ENCODE measurements at places on chromosomes 11 and 22.

GRCh38 chr11:34869425-34869824 is 46.8 kb downstream of the APIP start:
- no peak for DNase-seq

- DNase-seq, result no peak
Measured at GRCh38 chr11:72750086-72750485, 2.1 kb downstream of the ARAP1 start.

DNA sequence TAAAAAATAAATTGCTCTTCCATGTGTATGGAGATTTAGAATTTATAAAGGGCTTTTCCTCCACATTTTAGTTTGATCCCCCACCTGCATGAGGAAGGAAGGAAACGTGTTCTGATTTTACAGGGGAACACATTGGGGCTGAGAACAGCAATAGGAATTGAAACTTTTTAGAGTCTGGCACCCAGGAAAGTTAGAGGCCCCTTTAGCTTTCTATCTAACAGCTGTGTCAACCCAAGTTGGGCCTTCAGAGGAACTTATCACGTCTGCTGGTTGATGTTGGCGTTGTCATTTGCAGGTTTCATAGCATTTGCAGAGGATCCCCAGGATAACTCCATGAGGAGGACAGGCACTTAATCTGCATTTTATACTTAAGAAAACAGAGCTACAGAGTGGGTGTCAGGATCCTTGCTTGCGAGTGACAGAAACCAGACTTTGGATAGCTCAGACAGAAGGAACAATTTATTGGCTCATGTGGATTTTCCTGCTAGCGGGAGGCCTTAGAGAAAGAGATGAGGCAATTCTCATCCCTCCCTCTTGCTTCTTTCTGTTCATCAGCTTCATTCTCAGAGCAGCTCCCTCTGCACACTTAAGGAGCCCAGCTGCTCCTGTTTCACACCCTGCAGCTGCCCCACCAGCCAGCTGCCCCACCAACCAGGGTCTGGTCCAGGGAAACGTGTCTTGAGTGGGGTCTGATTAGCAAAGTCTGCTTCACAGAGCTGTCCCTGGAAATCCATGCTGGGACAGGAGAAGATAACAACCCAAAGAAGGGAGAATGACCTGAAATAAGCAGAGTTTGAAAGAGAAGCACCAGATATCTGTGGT is 92.5 kb upstream of the OR4B1 start:
- DNase-seq, result no peak

GRCh38 chr22:38327396-38327795 is 10.2 kb upstream of the CSNK1E start:
- no peak for DNase-seq

DNA sequence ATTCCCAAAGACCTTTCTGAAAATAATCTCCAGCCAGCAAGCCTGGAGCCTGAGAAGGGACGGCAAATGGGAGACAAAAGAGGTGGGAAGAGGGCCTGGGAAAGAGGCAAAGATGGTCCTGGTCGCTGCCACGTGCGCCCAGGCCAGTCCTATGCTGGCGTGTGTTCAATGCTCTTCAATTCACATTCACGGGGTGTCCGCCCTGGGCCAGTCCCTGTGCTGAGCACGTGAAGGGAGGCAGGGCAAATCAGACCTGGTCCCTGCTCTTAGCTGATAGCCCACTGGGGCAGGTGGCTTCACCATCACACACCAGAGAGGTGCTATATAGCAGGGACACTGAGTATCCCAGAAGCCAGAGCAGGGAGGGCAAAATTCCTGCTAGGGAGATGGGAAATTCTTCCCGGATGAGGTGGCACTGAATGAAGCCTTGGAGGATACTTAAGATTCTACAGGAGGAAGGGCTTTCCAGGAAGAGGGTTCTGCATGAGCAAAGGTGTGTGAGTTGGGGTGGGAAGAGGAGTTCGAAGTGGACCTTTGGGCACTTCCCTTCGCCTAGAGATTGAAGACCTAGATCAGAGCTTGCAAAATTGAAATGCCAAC is 148.2 kb downstream of the CHST1 start:
- no peak for DNase-seq

DNA sequence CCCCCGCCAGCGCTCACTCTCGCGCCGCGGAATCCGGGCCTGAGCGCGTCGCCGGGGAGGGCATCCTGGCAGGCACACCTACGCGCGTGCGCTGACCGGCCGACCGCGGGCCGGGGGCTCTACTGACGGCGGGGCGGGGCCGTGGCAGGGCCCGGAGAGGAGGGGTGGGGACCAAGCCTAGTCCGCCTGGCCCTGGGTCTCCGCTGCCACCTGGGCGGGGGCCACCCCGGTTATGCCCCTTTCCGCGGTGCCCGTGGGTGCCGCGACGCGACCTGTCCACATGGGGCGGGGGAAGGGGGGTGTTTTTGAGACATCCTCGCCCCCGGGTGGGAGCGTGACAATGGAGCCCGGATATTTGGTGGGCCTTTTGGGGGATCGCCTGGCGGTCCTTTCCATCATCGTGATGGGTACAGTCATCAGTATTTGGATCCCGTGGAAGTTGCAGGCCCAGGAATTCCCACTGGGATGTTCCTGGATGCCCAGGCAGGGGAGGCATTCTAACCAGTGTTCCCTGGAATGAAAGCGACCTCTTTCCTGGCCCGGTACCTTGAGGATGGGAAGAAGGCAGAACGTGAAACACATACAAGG is 2.2 kb downstream of the NCAM1 start:
- no peak for DNase-seq
